Hippocampal formation (tissue), 2 donors: ENCODE measurements at places on chromosomes 2 and 18.
A peak's percentile ranks its signal among the peaks of the same experiment; 100 is the strongest.

DNA sequence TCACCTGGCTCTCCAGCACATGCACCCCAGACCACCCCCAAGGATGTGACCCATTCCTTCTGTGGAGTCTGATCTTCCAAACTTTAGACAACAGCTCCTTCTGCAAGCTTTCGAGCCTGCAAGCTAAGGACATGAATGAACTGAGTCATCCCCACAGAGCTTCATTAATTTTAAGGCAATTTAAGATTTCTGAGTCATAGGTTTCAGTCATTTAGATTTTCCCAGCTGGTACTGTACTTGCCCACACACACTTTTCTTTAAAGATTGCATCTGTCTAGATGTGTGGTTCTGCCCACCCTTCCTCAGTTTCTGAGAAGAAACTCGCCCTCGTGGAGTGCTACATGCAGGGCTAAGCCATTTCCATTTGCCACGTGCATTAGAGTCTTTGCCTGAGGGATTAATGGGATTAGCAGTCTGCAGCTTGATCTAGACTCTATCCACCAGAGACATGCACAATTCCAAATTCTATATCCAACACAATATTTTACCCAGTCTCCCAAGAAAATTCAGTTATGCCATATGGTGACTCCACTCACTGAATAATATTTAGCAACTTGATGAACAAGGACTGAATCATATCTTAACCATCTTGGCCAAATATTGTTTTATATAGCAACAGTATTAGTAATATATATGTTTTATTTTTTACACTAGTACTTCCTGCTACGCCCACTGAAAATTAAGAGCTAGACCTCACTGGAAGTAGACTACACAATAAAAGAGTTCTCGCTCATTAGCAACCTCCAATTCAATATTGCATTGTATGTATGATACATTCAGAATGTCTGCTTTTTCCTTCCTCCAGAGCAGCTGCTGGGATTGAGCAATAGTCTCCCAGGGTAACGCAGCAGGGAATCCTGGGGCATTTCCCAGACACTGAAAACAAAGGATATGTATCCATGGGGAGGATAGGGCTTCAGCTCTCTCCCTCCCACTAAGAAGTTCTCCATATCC lies 14.3 kb upstream of the TRIB2 start:
- no peak for DNase-seq

DNA sequence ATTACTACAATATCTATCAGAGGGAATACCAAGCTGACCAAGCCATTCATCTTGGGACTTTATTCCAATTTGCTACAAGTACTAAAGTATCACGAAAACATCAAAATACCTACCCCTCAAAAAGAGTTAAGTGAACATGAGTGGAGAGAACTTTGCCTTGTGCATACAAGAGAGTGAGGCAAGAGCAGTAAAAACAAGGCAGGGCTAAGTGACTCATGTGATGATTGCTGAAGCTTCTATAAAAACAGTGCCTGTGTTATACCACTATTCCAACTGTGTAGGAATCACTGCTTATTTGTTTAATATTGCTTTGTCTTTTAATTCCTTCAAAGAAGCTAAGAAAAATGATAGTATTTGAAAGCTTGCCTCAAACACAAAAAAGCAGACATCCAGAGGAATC lies 61.2 kb downstream of the FARSB start:
- DNase-seq = no peak

DNA sequence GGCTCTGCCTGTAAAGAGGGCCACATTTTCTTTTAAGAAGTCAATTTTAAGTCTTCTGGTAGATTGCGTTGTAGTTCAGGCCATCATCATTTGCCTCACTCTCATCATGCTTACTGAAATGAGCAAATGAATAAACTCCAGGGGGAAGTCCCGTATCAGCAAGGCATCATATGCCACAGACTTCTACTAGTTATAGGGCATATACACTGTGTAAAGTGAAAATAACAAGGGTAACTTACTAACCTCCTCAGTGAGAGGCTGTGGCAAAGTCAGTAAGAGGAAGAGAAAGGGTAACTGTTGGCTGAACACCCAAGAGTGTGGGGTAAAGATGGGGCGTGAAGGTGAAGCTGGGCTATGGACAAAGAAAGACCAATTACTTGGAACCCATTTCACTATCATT lies 456.2 kb downstream of the SPAG16 start:
- no peak for DNase-seq

DNA sequence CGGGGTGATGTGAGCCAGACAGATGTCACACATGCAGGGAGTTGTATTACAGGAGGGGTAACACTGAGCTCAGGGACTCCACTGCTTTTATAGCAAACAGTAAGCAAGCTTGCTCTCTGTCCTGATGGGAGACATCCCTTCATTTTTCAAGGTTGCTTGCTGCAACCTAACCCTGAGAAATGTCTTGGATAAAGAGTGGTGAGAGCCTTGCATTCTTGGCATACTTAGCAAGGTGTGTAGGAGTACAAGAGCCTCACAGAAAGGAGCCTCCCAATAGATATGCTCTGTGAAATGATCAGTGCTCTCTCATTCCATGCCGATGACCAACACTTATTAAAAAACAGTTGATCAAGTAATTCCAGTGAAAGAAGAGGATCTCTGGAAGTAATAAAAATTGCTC lies 8.1 kb downstream of the PFN4 start:
- DNase-seq = no peak

- no peak for DNase-seq
These were observed 117.7 kb downstream of the B3GNT2 start for GRCh38 chr2:62313449-62314227.

DNA sequence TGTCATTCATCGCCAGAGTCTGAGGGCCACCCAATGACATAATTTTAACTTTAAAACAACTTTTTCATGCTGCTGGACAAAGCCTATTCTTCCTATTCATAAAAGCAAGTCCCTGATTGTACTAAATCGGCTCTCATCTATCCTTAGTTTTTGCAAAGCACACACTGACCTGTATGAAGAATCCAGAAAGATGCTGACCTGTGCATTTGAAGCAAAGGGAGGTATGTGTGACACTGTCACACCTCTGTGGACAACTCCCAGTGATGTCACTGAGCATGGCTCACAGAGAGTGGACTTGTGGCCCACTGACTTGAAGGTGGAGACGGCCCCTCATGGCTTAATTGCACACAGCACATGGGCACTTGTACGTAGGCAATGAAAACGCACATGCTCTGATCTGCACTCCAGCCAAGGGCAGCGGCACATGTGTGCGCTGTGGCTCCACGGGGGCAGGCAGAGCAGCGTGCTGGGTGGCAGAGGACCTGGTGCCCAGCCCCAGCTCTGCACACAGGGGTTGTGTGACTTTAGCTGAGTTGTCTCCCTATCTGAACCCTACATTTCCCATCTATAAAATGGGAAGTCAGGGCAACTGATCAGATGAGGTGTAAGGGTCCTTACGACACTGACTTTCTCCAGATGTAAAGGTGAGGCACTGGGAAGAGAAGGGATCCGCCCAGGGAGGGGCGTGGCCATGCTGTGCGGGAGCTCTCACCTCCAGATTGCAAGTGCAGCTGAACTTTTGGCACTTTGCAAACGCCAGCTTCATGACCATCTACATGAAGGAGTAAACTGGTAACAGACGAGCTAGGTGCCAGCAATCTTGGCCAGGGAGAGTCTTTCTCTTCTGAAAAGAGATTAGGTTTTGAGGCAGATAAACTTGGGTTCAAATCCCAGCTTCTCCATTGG lies 14.3 kb upstream of the ODC1 start:
- no peak for DNase-seq

DNA sequence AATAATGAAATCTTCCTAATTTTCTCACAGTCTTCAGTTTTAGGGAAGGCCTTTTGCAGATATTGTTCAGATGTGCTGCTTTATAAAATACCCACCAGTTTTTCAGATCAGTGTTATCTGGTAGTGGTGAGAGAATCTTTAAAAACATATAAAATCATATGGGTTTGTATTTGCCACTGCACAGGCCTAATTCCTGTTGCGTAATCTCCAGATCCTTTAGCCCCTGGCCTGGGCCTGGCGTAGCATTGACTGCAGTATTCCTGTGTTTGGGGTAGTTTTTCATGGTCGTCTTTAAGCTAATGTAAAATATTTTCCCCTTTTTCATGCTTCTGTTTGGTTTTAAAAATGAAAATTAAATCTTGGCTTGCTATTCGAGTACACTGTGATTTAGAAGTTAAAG lies 43.2 kb downstream of the TSHZ1 start:
- DNase-seq = no peak

DNA sequence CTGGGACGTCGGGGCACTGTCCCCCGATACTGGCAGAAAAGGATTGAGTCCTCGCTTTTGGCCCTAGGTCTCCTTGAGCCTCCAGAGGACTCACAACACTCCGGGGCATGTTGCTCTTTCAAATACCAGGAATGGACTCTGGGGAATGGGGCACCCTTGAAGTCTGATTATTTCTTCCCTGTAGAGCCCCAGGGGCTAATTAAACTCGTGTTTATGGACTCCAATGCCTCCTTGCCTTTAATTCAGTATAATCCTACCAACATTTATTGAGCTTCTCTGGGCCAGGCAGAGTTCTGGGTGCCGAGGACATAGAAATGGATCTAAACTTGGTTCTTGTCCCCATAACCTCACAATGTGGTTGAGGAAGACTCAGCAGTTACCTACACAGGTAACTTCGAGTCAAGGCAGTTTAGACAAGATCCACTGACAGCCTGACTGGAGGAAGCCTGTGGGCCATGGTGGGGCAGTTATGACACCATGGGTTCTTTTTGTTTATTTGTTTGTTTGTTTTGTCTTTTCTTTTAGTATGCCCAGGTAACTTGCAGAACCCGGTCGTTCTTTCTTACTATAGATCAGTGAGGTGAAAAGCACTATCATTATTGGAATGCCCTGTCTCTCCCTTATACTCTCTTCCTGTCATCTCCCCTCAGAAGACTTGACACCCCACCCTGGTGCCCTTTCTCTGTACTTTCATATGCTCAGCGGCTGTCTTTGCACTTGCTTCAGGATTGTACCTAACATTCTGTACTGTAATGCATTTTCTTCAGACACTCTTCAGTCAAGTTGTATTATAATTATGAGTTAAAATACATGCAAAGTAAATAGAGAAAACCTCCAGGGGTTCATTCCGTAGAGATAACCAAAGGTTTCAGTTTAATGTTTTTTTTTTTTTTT lies 3.2 kb downstream of the CFLAR start:
- no peak for DNase-seq

DNA sequence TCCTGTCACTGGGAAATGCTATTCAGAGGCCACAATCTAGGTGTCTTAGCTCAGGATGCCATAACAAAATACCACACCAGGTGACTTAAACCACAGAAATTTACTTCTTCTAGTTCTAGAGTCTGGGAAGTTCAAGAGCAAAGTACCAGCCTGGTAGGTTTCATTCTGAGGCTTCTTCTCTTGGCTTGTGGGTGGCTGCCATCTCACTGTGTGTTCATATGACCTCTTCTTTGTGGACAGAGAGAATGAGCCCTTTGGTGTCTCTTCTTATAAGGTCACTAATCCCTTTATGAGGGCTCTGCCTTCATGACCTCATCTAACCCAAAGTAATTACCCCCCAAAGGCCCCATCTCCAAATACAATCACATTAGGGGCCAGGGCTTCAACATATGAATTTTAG lies 57.3 kb downstream of the RHOB start:
- no peak for DNase-seq

DNA sequence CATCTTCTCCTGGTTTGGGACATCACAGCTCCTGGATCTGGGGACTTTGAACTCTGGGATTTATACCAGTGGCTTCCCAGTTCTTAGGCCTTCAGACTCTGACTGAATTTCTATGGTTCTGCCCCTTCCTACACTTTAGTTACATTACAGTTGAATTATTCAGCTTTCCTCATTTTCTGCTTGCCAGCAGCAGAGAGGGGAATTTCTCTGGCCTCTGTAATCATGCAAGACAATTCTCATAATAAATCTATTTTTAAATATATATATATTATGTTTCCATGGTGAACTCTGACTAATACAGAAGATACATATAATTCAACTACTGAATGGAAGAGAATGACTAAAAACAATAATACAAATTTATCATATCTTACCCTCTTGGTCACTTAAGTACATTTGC lies 1478.6 kb upstream of the ACVR2A start:
- DNase-seq = no peak

- DNase-seq = no peak
These were observed 55.9 kb upstream of the TLK1 start for GRCh38 chr2:171216631-171217030.

DNA sequence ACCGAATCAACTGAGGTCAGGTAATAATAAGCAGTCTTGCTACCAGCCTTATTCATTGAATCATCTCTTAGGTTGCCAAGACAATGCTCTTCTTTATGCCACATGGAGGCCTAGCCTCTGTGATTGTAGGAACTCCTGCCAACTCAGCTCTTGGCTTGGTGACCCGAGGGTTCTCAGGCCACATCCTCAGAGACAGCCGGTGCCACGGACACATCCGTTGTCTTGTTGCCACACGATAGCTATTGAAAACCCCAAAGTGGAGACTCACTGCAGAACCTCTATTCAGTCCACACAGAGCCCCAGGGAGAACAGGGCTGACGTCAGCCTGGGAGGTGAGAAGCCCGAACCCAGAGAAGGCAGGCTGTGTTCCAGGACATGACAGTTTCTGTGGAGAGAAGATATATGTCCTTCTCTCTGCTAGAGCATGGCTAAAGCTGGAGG lies 53.5 kb upstream of the TGFA start:
- DNase-seq = peak; percentile 24

- DNase-seq = peak; percentile 14
These were observed 127.8 kb downstream of the STK39 start for GRCh38 chr2:168119515-168120141.

GRCh38 chr2:101064505-101064867 lies 62.4 kb downstream of the RPL31 start:
- no peak for DNase-seq

DNA sequence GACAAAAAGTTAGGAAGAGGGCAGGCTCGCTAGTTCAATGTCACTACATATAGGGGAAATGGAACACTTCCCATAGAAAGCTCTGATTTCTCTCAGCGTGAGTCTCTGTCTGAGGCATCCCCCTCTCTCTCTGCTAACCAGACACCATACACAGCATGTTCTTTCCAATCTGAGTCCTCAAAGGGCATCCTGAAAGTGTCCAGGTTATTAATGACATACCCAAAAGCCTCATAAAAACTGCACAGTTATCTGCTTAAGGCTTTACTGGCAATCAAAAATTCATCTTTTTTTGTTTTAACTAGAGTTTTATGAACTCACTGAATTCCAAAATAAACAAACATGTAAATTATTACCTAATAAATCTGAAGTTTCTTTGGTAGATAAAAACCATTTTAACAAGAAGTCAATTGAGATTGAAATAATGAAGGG lies 137.4 kb downstream of the AFF3 start:
- no peak for DNase-seq

DNA sequence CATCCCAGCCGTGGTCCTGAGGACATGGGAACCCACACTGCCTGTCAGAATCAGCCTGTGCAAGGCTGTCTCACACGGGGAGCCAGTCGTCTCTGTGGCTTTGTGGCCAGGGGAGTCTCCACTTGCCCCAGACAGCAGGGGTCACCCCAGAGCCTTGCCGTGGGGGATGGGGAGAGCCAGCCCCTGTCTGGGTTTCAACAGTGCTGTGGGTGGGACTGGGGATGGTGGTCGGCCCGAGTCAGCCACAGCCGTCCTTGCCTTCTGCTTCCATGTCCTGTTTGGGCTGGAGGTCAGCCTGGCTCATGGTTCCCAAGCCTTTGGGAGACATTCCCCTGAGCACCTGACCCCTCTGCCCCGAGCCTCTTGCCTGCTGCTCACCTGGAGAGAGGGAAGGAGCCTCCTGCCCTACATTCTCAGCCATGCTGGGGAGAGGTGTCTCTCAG lies 19.6 kb downstream of the GPR35 start:
- no peak for DNase-seq

GRCh38 chr18:73151086-73151485 lies 283.3 kb upstream of the NETO1 start:
- no peak for DNase-seq
